Dermis blood vessel endothelial cell (primary cell): ENCODE measurements at places on chromosomes 7 and 10.

DNA sequence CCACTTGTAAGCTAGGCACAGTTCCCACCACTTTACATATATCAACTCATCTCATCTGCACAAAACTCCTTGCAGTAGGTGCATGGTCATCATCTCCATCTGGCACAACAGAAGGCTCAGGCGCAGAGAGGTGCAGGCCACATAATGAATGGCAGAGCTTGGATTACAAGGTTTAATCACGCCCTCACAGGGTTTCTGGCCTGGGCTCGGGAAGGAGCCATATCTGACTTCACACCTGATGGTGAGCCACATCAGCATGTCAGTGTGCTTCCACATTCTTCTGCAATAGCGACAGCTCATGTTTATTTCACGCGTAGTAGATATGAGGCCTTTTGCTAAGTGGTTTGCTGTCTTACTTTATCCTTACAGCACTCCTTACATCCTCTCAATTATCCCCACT is 650.2 kb downstream of the INHBA start:
- DNase-seq = no peak

GRCh38 chr7:147829016-147829415 is 761.5 kb upstream of the C7orf33 start:
- DNase-seq = no peak

DNA sequence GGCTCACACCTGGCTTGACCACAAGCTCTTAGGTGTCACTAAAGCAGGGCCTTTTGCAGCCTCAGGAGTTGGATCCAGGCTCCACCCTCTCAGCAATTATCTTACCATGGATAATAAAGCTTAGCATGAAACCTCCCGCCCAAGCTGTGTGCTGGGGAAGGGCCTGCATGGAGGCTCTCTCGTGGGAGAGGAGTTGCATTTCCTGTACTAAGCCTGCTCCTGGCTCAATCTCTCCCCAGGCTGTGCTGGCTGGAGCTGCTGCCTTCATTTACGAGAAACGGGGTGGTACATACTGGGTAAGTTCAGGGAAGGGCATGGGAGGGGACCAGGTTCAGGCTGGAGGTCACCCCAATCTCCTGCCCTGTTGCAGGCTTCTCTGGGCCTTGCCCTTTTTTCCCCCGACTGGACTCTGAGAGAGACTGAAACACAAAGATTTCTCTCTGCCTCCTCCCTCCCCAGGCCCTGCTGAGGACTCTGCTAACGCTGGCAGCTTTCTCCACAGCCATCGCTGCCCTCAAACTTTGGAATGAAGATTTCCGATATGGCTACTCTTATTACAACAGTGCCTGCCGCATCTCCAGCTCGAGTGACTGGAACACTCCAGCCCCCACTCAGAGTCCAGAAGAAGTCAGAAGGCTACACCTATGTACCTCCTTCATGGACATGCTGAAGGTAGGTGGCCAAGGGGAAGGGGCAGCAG is 2.7 kb downstream of the TMEM176A start:
- DNase-seq = no peak

GRCh38 chr10:91590142-91590903 is 42.5 kb downstream of the PPP1R3C start:
- peak; percentile 53 for DNase-seq

DNA sequence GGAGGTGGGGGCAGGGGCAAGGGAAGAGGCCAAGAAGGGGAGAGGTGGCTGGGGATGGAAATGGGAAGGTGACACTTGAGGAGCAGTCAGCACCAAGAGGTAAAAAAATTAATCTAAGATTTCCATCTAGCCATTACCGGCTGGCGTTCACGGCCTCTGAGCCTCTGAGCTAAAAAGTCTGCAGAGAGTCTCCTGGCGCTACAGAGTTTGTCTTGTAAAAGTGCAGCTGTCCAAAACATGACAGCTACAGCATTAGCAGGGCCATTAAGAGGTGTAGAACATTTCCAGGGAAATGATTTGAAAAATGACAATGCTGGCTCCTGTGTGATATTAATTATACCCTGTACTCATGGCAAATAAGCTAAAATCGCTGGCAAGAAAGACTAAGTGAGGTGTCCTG is 167.6 kb downstream of the LRMDA start:
- DNase-seq = no peak

DNA sequence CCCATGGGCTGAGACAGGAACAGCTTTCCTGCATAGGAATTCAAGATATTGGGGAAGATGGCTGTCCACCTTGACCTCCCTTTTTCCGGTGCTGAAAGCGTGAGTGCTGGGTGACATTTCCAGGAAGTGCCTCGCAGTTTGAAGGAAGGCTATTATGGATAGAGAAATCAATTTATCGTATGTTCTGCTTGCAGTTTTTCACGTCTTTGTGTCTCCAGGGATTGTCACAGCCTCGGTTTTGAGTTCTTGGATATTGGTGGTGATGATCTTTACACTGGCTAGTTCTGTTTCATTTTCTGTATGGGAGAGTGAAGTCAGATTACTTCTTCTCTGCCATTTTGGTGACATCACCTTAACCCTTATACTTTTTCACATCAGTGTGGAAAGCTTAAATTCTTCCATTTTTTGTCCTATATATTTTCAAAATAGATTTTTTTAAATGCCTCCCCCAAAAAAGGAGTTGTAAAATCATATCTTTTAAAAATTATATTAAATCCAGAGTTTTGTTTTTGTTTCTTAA is 102.5 kb upstream of the APBB1IP start:
- no peak for DNase-seq

DNA sequence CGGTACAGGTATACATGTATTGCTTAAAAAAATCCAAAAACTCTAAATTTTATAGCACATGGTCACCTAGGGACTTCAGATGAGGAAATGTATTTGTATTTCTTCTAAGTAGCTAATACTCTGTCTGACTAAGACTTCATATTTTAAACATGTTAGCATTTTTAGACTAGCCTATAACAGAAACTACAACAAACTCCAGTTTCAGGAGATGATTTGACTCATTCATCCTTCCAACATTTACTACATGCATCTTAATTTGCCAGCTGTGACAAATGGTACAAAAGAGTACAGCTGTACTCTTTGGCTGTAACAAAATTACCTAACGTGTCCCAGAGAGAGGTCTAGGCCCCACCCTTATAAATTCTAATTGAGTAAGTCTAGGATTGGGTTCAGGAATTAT is 22.2 kb downstream of the TMEM209 start:
- DNase-seq = no peak

- DNase-seq = no peak
These were observed 906.7 kb downstream of the GRID1 start for GRCh38 chr10:85459906-85460305.

GRCh38 chr7:27614095-27614494 is 48.6 kb downstream of the HIBADH start:
- no peak for DNase-seq

DNA sequence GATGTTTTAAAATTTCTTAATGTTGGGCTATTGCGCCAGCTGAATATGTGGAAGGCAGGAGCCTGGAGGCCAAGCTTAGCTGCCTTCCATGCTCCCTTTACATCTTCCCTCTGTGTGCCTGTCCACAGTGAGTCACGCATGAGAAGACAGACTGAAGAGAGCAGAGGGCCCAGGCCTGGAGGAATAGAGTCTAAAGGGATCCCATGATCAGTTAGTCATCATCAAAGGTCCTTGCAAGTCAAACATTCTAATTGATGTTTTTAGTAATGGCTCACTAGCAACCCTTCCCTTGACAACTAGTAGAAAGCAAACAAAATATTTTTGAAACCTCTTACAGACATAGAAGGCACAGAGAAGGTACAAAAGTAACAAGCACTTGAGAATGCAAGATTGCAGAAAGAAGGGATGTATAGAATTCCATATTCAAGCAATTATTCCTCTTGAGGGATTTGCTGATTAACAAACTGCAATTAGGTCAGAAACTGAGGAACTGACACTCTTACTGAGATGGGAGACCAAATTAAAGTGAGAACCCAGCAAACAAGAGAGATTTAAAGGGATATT is 30.7 kb upstream of the APBB1IP start:
- no peak for DNase-seq

DNA sequence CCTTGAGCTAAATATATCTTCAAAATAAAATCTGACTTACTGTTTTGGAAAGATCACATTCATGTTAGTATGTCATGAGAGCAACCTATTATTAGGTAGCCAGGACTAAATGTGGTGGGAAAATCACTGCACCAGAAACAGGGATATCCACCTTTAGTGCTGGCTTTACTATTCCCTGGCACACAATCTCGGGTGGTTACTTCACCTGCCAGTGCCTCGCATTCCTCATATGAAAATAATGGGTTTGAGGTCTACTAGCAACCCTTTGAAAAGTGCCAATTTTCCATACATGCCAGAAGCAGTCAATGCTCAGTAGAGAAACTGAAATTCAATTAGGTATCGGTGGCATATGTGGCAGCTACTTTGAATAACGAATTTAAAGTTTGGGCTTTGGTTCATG is 36.8 kb downstream of the PTN start:
- DNase-seq = no peak

DNA sequence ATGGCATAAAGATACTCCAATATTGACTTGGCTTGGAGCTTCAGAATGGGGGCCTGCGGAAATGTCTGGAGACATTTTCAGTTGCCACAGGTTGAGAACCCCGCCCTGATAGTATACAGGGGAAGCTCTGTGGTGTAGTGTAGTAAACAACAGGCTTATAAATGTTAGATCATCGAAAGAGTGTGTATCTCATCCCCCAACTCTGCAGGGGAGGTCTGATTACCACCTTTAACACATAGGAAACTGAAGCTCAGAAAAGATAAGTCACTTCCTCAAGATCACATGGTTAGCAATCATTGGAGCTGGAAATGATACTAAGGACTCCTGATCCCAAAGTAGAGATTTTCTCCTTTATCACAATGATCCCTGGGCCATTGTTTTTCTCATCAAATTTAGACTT is 144.5 kb upstream of the BMPER start:
- DNase-seq = peak; percentile 39

DNA sequence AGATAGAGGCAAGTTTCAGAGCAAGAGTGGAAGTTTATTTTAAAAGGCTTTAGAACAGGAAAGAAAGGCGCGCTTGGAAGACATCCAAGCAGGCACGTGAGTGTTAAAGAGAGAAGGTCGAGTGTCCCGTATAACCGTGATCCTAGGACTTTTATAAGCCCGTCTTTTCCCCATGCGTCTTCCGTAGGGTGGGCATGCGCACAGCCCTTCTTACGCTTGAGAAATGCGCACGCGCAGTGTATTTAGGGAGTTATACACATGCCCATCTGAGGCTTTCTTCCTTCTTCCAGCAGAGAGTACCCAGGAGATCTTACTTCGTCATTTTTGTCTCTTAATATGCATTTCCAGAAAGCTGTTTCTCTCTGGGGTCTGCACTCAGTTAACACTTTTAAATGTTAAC is 52.4 kb downstream of the CALD1 start:
- DNase-seq = no peak

DNA sequence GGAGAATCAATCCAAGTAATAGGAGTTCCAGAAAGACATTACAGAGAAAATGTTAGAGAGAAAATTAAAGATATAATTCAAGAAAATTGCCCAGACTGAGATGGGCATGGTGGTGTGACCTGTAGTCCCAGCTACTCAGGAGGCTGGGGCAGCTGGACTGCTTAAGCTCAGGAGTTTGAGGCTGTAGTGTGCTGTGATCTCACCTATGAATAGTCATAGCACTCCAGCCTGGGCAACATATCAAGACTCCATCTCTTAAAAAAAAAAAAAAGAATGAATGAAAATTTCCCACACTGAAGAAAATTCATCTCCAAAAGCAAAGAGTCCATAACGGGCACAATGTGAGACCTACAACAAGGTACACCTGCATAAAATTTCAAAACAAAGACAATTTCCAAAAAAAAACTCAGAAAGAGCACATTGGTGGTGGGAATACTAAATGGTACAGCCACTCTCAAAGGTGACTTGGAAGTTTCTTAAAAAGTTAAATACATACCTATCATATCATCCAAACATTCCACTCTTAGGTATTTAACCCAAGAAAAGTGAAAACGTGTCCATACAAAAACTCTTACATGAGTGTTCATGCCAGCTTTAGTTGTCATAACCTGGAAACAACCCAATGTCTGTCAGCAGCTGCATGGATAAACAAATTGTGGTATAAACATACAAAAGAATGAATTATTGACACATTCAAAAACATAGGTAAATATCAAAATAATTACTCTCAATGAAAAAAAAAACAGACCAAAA is 6.9 kb upstream of the RGS10 start:
- DNase-seq = no peak

DNA sequence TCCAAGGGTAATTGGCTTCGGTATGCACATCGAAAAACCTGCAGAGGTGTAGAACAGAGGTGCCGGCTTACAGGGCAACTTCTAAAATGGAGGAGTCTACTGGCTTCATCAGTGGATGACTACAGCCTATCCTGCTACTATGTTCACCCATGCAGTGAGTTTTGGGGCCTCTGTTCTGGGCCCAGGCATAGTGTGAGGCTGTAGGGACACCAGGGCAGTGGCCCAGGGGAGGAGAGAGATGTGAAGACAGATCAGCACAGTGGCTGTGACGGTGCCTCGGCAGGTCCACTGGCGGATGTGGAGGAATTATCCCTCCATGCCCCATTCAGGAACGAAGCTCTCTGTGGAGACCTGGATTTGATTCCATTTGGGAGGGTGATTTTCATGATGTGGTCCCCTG is 235.3 kb upstream of the MKI67 start:
- DNase-seq = no peak

- no peak for DNase-seq
These were observed 209.9 kb upstream of the GHITM start for GRCh38 chr10:83929399-83929798.

GRCh38 chr7:115476671-115477181 is 553.8 kb downstream of the TFEC start:
- no peak for DNase-seq

- DNase-seq = no peak
These were observed 133.1 kb upstream of the NPS start for GRCh38 chr10:127415901-127416581.

- DNase-seq = no peak
These were observed 108.8 kb downstream of the ADCY1 start for GRCh38 chr7:45682836-45683555.

DNA sequence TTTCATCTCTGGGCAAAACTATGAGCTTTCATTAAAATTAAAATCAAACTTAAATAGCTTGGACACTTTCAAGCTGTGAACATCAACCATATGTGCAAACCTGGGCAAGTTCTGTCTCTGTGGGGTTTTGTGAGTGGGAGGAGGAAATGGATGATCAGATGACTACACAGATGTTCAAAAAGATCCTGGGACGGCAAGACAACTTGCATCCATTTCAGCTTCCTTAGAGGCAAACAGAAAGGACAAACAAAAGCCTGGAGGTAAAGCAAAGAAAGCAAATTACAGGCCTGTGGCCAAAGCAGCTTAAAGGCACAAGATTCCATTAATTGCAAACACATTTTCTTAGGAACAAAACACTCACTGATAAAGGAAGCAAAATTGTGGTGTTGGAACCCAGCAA is 222.2 kb downstream of the NEBL start:
- no peak for DNase-seq

DNA sequence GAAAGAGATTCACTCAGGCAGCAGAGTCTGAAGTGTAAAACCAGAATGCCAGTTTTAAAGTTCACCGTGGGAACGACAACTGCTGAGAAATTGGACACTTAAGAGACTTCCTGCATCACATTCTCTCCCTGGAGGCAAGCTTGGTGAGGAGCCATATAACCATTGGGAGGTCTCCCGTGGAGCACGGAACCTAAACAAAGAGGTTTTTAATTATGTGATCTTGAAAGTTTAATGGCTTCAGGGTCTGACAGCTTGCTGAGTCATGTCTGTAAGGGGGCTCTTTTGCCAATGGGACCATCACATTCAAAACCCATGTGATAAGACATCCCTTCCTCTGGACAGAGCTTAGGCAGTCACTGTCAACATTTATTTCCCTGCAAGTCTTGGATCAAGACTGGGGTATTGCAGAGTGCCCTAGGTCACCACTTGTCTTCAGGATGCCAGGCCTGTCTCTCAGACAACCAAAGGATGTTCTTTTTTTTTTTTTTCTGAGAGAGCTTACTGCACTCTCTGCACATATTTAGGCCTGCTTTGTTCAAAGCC is 674.4 kb downstream of the TYW1 start:
- no peak for DNase-seq
